ENCODE measurements at places on chromosomes 3 and 15. TPM values are rescaled to one million over a fixed set of nuclear protein-coding genes. Genes with fewer than 3 reads are reported as not detected.

DNA sequence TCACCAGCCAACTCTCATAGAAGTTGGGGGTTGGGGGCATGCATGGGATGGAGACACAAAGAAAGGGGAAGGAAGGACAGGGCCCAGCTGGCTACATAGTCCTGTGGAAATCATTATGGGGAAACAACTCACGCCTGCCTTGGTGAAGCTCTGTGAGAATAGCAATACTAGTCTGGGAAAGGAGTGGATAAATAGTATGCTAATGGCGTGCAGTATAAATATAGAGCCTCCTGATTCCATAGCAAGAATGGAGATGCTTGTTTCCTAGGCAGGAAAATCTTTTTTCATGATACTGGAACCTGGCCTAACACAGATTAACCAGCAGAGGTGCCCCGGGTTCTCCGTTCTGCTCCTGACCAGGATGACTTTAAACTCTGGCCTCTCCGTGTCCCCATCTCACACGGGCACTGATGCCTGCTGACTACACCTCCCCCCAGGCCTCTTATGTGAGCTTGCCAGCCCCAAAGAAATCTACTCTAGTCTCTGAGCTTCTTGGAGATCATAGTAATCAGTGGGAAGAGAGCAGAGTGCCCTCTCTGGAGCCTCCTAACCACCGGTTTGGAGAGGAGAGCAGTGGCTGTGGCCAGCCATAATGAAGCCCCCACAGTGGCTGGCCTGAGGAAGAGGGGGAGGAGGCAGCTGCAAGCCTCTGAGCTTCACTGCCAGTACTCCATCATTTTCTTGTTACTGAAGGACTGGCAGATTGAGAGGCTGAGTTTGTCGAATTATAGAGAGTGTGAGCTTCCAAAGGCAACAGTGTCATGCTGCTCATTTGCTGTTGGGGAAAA lies 355.0 kb upstream of the SEMA6D start:
- DNase-seq: no peak

DNA sequence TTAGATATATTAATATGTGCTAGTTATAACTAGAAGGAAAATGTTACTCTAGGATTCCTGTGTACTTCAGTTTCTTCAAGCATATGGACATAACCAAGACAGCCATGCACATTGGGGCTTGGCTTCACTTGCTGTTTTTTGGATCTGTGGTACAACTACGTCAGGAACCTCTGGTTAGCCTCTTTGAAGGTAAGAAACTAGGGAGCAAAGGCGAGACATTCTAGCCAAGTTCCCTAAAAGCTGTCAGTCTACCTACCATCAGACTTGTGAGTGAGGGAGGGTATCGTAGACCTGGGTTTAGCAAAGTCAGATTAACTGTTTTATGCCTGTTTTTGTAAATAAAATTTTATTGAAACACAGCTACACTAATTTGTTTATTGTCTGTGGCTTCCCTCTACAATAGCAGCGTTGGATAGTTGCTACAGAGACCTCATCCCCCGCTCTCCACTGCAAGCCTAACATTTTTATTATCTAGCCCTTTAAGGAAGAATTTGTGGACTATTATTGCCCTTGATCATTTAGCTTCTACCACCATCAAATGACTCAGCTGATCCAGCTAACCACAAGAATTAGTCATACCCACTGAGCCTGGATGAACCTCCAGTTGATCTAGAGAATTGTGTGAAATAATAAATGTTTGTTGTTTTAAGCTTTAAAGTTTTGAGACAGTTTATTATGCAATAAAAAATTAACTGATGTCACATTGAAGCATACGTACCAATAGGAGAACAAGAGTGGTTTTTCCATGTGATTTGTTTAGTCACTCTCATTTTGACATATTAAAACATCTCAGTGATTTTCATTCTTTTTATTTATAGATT lies 58.1 kb downstream of the RSRC1 start:
- no peak for DNase-seq

DNA sequence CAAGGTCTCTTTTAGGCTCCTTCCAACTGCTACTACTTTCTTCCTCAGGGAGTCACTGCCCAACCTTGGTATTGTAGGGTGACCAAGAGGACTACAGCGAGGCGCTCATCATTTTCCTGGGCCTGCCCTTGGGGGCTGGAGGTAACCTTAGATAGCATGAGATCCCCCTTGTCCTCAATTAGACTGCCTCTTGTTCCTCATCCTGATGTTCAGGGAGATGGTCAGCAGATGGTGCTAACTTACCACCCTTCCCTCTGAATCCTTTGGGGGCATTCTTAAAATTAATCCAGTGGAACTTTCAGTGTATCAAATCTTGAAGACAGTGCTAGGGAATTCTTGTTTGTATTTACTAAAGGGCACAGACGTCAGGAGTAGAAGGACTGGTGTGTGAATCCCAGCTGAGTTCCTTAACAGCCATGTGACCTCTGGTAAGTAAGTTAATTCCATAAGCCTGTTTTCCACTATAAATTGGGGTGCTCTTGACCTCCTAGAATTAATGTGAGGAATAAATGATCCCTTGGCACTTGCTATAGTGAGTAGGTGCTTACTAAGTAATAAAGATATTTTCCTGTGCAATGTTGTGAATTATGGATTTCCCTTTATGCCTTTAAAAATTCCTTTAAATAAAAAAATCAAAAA lies 4.1 kb upstream of the CLPX start:
- DNase-seq: no peak

Gene SLC6A20
- not detected for total RNA-seq

DNA sequence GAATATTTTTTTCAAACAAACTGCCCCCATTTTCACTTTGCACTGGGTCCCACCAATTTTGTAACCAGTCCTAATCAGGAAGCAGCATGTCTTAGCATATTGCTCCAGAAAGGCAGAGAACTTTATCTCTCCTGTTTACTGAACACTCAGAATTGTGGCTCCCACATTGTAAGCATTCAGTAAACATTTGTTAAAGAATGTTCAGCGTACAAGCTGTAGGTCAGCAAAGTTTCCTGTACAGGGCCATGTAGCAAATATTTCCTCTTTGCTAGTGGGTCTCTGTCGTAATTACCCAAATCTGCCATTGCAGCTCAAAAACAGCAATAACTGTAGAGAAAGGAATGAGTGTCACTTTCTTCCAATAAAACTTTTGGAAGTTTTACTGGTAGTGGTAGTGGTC lies 393.3 kb downstream of the GRM7 start:
- DNase-seq: no peak

GRCh38 chr3:151721294-151721693 lies 12.4 kb upstream of the AADACL2 start:
- no peak for DNase-seq

GRCh38 chr3:123678108-123678511 lies 93.3 kb upstream of the HACD2 start:
- DNase-seq: no peak

DNA sequence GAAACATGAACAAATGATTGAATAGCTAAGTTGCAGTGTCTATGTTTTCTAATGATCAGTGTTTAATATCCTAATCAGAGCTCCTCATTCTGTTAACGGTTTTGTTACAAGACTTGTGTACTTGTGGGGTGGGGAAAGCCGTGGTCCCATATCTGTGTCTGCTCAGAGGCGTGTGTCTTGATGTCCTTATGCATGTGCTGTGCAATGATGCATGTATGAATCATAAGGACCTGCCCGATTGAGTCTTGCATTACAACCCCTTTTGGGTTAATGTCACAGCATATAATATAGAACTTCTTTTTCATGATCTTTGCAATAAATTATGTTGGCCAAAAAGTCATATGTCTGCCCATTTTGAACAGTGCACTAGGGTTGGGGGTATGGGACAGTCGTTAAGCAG lies 233.4 kb downstream of the ITPR1 start:
- DNase-seq: no peak

DNA sequence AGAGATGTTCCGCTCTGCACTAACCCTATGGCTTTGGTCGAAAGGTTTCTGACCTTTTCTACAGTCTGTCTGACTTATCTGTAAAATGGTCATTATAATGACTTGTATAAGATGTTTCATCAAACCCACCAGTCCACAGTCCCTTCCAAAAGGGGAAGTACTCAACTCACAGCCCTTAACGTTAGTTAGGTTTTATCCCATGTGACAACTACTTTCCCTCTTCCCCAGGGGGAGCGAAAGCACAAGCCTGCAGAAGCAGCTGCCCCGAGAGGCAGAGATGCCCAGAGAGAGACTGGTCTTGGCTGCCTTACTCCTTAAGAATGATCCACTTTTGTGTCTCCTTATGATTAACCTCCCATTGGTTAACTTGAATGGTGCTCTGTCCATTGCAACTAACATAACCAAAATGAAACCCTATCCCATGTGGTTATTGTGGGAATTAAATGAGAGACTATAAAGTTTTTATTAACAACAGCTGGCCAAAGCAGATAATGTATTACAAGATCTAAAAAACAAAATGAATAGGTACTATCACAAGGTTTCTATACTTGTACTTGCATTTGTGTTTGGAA lies 6.4 kb downstream of the ASTE1 start:
- no peak for DNase-seq

- no peak for DNase-seq
Measured at GRCh38 chr3:129783470-129783869, 110.0 kb downstream of the TMCC1 start.

Measured in ureter (tissue), 1 donor.